ENCODE measurements at places on chromosomes 5 and 9.

GRCh38 chr5:158958021-158958994 lies 141.4 kb downstream of the EBF1 start:
- peak; percentile 20 for DNase-seq

- DNase-seq, result no peak
Observed at GRCh38 chr5:55450050-55450765, 84.6 kb downstream of the PLPP1 start.

DNA sequence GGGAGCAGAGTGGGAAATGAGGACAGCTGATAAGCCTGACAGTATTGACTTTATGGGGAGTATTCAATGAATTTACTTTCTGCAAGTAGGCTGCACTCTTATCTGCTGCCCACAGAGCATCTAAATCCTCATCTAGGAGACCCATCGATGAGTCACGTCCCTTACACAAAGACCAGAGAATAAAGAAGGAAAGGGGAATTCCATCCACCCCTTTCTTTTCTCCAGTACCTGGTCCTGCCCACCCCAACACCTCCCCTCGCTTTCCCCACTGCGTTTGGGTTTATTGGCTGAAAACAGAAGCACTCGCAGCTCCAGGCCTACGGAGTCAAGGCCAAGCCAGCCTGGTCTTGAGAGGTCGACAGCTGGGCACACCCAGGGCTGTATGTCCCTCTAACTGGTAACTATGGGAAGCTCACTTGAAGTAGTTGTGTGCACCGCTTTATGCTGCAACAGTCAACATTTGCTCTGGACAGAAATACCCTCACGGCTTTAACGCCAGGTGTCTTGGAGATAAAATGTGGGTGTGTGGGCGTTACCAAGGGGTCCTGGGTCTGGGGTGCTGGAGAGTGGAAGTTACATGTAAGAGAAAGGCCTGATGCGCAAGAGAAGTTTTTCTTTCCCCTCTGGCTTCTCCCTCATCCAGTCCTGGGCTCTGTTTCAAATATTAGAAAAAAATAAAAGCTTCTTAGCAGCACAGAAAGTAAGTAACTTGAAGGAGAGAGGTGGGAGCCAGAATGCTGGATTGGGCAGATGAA lies 14.5 kb upstream of the TAL2 start:
- no peak for DNase-seq

DNA sequence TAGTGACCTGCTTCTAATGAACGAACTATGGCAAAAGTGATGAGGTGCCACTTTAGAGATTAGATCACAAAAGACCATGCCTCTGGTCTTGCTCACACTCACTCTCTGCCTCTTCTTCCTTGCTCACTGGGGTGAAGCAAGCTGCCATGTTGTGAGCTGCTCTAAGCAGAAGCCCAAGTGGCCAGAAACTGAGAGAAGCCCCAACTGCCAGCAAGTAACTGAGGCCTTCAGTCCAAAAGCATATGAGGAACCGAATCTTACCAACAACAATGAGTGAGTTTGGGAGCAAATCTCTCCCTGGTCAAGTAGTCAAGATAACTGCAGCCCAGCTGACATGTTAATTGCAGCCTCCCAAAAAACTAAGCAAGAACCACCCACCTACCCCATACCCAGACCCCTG lies 126.0 kb upstream of the ACO1 start:
- no peak for DNase-seq

- no peak for DNase-seq
Observed at GRCh38 chr5:180495991-180496741, 2.0 kb downstream of the CNOT6 start.

DNA sequence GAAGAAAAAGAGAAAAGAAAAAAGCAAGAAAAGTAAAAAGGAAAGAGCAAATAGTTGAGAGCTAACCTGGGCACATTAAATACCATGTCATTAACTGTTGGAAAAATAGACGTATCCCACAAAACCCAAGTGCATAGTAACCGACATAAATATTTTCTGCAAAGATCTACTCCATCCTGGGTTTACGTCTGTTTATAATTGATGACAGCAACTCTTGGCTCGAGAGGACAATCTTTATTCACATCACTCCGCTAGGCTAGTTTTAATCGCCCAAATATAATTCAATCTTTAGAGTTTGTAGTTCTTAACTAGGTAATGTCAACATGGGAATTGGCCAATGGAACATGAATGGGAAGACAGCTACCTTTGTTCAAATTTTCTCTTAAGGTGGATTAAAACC lies 321.7 kb upstream of the TNC start:
- DNase-seq, result no peak

GRCh38 chr9:36765468-36766341 lies 193.0 kb downstream of the MELK start:
- DNase-seq, result peak; percentile 92

GRCh38 chr5:155260798-155261197 lies 247.2 kb downstream of the KIF4B start:
- no peak for DNase-seq

- DNase-seq, result no peak
Observed at GRCh38 chr5:62592558-62592957, 13.9 kb downstream of the LRRC70 start.

GRCh38 chr9:75053869-75054268 lies 25.8 kb upstream of the CARNMT1 start:
- DNase-seq, result no peak

GRCh38 chr5:31113101-31113500 lies 80.4 kb upstream of the CDH6 start:
- no peak for DNase-seq

DNA sequence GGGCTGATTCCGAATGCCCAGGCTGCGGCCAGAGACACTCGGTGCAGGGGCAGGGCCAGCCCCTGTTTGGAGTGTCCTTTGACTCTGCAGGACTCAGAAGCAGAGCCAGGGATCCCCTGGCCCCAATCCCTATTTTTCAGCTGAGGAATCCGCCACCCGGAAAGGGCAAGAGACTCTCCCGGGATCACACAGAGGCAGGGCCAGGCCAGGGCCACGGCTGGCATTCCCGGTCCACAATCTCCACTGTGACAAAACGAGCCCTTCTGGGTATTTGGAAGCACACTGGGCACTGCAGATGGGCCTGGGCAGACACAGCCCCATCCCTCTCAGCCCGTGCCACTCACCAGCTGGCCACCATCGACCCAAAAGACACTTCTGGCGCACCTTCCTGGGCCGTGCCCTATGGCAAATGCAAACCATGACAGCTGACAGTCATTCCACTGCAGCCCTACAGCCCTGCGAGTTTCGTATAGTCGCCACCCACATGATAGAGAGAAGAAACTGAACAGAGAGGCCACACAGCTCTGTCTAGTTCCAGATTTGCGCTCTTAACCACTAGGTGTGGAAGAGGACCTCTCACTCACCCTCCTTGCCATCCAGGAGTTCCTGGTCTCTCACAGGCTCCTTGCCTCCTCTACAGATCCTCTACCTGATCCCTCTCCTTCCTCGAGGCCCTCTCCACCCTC lies 13.3 kb downstream of the NR5A1 start:
- DNase-seq, result no peak

DNA sequence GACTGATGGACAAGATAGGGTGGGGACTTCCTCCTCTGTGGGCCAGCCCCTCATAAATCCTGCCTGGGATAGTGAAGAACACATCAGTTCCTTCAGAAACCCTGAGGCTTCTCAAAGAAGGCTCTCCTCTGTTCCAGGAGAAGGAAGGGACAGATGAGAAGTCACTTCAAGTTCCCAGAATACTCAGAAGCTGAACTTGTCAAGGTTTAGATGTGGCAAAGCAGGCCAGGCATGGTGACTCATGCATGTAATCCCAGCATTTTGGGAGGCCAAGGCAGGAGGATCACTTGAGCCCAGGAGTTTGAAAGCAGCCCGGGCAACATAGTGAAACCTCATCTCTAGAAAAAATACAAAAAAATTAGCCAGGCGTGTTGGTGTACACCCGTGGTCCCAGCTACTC lies 38.5 kb downstream of the STOM start:
- no peak for DNase-seq

DNA sequence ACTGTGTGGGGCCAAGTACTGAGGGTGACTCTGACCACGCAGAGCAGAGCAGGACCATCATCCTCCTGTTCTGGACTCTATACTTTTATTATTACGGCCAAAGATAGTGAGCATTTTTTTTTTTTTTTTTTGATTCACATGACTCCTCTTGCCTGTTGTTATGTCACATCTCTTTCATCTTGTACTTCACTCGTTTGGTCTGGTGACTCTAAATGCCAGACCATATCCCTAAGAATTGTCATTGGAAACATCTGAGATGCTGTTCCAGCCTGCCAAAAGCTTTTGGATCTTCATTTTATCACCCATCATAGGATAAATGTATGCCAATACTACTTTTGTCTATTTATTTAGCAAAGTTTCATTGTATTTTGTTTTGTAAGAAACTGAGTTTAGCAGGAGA lies 168.2 kb upstream of the RAI14 start:
- DNase-seq, result no peak

DNA sequence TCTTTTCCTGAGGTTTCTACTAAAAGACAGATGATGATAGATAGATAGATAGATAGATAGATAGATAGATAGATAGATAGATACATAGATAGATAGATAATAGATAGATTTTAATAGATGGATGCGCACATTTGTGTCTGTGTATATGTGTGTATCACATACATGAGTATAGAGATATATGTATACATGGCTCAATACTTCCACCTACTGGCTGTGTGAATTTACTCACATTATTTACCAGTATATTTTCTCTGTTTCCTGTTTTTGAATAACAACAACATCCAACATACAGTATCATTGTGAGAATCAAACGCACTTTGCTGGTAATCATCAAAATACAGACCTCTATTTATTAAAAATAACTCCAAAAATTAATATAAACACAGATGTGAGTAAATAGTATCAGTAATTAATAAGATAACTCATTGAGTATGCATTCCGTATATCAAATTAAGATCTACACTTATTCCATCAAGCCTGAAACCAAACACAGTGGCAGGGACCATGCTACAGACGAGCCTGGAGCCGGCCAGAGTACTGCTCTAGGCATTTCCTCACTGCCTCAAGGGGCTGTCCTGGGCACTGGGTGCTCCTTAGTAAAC lies 338.0 kb downstream of the SEMA5A start:
- no peak for DNase-seq

GRCh38 chr9:113995401-113995800 lies 82.7 kb downstream of the AMBP start:
- no peak for DNase-seq

DNA sequence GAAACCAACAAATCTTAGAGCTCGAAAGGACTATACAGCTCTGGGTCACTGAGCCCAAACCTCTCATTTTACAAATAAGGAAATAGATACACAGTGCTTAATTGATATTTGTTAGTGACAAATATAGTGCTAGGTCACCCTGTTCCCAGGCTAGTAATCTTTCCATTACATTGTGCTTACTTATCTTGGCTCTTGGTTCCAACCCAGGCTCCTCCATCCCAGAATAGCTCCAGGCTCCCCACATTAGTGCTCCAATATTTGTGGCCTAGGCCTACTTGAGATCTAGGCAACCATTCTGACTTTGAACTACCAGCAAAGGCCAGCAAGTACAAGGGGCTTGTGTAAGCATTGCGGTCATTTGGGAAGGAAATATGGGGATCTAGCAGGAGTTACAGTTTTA lies 21.7 kb upstream of the SUB1 start:
- no peak for DNase-seq

- no peak for DNase-seq
Observed at GRCh38 chr9:95494022-95494415, 22.8 kb downstream of the PTCH1 start.

DNA sequence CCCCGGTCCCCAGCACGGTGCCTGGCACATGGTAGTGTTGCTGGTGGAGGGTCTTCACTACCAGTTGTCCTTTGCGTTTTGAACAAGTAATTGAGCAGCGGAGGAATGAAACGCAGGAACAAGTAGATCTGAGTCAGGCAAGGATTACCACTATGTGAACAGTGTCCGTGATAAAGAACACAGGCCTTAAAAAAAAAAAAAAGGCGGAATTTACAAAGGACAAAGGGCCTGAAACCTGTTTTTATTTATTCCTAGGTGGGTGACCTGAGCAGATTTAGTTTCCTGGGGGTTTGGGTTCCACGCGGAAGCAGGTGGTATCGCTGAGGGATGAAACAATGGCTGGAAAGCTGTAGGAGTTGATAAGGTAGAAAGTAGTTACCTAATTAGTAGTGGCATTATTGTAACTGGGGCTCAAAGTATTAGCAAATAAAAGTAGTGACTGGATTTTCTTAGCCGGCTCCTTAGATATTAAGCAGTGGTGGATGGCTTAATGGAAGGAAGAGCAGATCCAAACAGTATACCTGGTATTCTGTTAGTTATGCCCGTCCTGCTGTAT lies 1.1 kb downstream of the RUSC2 start:
- DNase-seq, result no peak

- no peak for DNase-seq
Observed at GRCh38 chr9:134555094-134555650, 86.4 kb upstream of the COL5A1 start.

- DNase-seq, result no peak
Observed at GRCh38 chr5:148645527-148645926, 8.8 kb downstream of the HTR4 start.

DNA sequence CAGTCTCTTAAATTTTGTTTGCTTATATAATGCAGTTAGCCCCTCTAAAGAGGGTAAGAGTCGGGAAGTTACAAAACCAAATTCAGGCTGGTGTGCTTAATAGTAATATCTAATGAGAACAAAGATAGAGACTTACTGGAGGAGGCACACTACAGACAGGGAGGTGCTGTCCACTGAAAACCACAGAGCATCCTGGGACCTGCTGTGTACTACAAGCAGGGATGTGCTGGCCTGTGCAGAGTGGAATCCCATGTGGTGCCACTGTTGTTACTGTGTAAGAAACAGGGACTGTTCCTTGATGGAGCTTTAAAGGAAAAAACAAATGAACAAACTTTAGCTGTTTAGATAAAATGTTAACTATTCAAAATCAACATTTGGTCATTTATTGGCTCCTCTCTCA lies 42.4 kb downstream of the RNF38 start:
- DNase-seq, result no peak

DNA sequence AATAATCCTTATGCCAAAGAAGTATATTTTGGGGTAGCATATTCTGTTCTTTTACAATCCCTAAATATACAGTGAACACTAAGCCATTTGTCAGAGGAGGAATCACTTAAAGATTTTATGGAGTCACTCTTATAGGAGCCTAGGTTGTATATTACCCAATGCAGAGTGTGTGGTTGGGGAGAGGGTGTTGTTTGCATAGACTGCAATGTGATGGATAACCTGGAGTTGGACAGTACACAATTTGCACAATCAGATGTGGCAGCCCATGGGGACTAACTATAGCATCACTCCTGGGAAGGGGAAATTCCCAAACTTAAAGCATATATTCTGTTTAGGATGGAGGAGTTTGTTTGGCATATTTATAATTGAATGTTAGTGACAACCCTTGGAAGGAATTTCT lies 9.6 kb upstream of the NDFIP1 start:
- DNase-seq, result no peak

DNA sequence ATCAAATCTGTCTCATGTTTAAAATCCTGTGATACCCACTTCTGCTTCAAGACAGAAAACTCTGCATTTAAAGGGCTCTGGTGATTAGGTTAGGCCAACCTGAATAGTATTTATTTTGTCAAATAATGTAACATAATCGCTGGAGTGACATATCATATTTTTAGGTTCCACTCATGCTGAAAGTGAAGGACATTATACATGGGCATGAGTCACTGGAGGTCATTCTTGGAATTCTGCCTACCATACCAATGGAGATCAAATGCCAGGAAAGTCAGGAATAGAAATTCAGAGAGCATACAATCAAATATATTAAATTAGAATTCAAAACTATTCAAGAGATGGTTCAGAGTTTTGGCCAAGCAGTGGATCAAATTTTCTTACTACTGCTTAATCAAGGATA lies 97.1 kb upstream of the PRSS3 start:
- DNase-seq, result no peak

- no peak for DNase-seq
Observed at GRCh38 chr5:137667341-137667740, 68.5 kb downstream of the KLHL3 start.
